Stimulated activated naive CD4-positive, alpha-beta T cell treated with Interleukin-2 at 50 U/mL for 16 hours (primary cell): ENCODE measurements at places on chromosomes 4 and X.

- no peak for DNase-seq
These were observed 60.8 kb upstream of the TMEM33 start for GRCh38 chr4:41874398-41874797.

DNA sequence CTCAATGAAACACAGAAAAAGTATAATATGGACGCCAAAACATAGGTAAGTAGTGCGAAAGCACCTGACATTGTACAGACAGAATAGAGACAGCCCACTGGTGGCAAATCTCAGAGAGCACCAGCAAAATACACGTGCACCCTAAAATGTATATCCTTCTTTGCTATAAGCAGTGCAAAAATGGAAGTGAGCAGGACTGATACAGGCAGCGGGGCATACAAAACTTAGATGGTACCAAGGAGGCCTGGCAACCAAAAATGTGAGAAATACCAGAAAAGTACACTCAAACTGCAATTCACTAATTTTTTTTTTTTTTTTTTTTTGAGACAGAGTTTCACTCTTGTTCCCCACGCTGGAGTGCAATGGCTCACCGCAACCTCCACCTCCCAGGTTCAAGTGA lies 63.9 kb downstream of the EIF4E start:
- DNase-seq = no peak

- no peak for DNase-seq
These were observed 113.5 kb downstream of the RAP1GDS1 start for GRCh38 chr4:98374643-98375042.

DNA sequence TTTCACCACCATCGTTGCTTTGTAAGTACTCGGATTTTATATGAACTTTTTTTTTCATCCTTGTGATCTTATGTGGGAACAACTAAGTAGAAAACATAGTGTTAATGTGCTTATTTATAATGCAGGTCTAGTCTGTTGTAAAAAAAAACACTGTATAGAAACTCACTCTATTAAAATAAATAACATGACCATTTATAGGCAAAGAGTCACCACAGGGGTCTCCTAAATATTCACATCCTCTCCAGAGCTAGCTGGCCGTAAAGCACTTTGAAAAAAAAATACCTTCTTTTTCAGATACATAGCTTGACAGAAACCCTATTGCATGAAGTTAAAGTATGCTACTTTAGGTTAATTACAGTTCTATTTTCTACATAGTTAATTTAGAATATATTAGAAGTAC lies 11.2 kb downstream of the TMEM184C start:
- no peak for DNase-seq

DNA sequence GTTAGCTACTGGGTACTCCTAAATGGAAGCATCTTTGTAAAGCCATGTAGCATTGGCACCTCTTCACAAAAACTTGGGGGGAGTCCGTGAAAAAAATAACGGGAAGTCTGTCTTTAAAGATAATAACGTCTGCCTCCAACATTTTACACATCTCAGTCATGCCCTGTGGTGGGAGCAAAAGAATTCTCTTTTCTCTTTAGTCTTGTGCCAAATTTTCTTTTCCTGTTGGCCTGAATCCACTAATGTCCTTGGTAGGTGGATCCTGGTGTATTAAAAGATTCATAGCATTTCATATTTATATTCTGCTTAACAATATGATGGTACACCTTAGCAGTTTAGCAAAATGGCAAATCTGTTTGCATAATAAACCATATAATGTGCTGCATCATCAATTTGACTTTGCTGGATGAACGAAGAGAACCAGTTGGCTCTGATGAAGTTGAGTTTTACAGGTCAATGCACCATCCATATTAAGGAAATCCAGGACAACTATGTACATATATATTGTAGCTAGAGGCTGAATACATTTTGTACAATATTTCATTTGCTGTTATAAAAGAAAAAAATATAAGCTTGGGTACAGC lies 746.4 kb upstream of the MAGEB2 start:
- no peak for DNase-seq

GRCh38 chr4:125827696-125828052 lies 512.9 kb downstream of the FAT4 start:
- no peak for DNase-seq

- DNase-seq = no peak
These were observed 265.3 kb downstream of the RCHY1 start for GRCh38 chr4:75248770-75249407.
